ENCODE measurements at places on chromosomes 3 and 15.

GRCh38 chr15:67832897-67833709 is 6.7 kb downstream of the RNU6-1 start:
- no peak for DNase-seq

GRCh38 chr3:126986001-126986400 is 3.1 kb downstream of the PLXNA1 start:
- no peak for DNase-seq

DNA sequence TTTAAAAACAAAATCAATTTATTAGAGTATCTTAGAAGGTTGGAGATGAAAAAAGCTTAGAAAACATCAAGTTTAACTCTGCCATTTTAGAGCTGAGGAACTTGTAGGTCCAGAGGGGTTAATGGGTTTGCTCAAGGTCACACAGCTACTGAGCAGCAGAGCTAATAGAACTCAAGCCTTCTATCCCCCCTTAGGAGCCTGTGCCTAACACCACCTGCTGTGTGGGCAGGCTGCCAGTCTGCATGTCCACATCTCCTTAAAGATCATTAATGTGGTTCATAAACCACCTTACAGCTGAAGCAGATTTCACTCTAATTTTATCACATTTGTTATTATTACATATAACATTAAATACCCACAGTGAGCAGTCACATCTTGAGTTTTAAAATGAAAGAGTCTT is 14.1 kb upstream of the SLC35G2 start:
- DNase-seq = peak; percentile 26

- no peak for DNase-seq
Observed at GRCh38 chr15:69700380-69700779, 247.8 kb downstream of the RPLP1 start.

- DNase-seq = peak; percentile 56
Observed at GRCh38 chr15:91855684-91856489, 2.4 kb downstream of the SLCO3A1 start.

DNA sequence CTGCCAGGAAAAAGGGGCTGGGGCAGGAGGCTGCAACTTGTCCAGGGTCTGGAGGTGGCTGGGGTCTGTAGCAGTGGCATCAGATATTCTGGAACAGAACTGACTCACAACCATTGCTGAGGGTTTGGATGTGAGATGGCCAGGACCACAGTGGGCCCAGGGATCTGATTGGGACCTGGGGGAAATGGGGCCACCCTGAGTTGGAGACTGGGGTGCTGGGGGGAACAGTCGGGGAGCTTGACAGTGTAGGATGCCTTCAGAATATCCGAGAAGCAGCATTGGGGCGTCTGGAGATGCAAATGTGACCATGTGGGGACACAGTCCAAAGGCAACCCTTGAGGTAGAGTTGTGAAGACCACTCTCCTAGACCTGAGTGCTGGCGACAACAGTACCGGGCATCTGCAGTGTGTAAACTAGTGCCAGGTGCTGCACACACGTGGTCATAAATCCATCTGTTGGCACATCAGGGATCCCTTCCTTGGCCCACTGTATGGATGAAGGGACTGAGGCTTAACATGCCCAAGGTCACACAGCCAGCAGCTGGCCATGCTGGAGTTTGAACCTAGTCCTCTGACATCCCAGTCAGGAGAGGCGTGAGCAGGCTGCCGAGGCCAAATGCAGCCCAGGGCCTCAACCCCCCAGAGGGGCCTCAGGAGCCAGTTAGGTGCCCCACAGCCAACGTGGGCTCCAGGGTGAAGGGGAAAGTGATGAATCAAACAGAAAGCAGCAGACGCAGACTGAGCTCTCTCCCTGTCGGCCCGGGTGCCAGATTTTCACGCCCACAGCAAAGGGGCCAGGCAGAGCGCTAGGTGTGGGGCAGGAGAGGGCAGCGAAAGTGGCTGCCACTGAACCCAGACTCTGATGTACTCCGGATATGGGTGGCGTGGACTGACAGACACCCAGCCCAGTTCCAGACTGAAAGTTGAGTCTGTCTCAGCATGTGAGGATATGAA is 18.8 kb downstream of the HEMK1 start:
- DNase-seq = no peak

Measured in NCI-H2029 (cell line).